ENCODE measurements at places on chromosomes 5 and 9.
A peak's percentile ranks its signal among the peaks of the same experiment; 100 is the strongest.

DNA sequence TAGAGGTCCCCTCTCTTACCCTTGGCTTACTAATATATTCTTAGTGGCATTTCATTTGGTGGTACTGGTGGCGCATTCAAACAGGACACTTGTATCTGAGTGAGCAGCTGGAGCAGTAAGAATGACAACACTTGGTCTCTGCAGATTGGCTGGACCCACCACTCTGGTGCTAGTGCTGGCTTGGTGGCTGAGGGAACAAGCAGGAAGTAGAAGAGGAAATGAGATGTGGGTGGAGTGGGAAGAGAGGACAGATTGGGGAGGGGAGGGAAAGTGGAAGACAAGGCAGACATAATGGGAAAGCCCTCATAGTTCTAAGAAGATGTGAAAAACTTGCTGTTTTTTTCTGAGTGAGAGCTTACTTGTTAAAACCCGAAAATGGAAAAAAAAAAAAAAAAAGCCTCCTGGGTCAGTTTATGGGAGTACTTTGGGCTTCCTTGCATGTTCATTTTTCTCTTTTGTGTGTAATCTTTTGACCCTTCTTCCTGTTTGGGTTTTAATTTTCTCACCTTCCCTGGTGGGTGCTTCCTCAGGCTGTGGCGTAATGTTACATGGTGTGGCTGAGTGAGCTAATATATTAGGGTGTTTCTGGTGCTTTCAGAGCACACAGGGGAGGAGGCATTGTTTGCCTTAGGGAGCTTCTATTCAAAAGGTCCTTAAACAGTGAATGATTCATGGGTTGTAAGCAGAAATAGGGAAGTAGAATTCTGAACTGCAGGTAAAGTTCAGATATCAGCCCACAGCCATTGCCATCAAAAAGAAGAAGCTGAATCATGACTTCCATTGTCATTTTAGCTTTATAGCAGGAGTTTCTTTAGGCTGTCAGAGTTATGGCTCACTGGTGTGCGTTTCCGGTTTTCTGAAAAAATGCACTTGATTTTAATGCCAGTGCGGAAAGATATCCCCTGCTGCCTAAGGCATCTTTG is 52.3 kb downstream of the TLE4 start:
- no peak for DNase-seq

GRCh38 chr5:175753536-175754402 is 95.9 kb downstream of the HRH2 start:
- DNase-seq: no peak

DNA sequence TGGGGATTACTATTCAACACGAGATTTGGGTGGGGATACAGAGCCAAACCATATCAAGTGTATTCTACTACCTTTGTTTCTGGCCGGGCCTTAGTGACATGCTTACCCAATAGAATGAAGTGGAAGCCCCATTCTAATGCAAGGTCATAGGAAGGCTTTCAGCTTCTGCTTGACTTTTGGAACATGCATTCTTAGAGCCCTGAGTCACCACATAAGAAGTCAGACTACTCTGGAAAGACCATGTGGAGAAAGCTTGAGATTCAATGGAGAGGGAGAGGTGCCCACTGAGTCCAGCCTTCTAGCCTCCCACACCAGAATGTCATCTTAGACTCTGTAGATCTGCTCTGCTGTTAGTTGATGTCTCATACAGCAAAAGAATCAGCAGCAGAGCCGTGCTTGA is 155.7 kb upstream of the FBN2 start:
- DNase-seq: no peak

DNA sequence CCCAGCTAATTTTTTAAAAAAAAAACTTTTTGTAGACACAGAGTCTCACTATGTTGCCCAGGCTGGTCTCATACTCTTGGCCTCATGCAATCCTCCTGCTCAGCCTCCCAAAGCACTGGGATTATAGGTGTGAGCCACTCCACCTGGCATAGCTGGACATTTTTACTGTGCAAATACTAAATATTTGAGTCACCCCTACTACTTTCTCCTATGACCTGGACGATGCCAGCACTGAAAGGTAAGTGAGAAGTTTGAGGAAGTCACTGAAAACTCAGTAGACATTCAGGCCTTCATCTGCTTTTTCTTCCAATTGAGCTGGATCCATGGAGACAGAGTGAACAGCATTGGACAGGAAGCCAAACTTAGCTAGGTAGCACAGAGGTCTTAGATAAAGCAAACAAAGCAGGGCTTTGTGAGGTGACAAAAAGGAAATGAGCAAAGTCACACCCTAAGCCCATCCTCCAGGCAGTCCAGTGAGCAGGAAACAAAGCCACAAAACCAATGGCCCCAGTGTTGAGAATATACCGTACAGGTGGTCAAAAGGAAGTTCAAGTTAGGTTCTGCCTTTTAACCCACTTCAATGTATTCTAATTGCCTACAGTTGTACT is 192.6 kb upstream of the RASA1 start:
- DNase-seq: no peak

DNA sequence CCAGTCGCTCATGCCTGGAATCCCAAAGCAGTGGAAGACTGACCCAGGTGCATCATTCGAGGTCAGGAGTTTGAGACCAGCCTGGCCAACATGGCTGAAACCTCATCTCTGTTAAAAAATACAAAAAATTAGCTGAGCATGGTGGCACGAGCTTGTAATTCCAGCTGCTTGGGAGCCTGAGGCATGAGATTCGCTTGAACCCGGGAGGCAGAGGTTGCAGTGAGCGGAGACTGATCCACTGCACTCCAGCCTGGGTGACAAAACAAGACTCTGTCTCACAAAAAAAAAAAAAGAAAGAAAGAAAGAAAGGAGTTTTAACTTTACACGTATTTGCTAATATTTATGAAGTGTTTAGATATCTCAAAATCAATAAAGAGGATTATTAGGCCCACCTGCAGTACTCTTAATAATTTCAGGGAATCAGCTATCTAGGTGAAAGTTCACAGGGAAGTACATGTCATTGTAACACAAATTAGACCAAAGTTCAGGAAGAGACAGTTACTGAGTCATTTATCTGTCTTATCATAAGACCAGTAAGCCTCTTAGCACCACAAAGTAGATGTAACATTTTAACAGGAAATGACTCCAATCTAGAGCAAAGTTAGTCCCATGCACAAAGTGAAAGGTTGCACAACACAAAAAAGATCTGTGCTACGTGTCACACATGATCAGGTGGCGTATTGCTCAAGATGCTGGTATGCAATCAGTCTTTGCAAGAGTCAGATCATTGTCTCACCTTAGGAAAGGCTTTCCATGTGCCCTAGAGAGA is 34.1 kb upstream of the PLIN2 start:
- DNase-seq: peak; percentile 57

DNA sequence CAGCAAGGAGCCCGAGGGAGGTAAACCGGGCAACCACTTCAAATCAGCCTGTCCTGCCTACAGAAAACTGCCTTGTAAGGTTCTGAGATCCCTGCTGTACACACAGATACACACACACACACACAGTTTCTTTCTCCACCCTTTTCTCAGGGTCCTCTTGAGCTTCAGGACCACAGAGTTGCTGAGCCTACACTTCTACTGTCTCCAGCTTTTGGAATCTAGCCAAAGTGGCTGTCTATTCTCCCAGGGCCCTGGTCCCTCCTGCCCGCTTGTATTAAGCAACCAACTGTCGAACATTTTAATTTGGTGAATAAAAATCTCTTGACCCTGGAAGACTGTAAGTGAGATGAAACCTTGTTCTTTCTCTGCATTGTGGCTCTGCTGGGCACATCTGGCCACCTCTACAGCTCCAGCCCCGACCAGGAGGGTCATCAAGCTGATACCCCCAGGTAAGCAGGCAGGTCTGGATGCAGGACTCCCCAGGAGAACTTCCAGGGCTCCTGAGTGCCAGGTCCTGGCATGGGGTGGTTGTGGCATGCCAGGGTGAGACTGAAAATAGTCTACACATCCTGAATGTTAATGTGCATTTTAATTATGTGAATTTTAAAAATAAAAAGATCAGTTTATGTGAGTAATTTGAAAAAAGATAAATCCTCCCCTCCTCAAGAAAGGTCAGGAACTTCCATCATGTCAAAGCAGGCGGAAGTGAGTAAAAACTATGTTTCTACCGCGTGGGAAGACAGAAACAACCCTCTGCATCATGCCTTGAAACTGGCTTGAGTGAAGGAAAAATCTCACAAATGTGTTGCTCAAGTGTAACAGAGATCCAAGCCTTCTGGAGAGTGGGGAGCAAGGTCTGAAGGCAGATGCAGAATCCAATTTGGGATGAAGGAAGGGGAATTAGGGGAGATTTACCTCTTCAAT is 15.0 kb upstream of the S1PR3 start:
- no peak for DNase-seq

DNA sequence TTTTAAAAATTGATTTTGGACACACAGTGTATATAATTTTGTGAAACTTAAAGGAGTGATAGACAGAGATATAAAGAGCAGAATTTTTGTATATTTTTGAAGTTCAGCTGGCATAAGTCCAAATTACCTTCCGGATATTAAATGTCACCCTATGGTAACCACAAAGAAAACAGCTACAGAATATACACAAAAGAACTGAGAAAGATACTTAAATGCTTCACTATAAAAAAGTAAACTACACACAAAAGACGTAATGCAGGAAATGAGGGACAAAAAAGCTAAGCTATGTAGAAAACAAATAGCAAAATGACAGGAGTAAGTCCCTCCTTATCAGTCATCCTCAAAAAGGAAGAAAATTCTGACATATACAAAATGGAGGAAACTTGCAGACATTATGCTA is 29.4 kb downstream of the HACD4 start:
- no peak for DNase-seq

DNA sequence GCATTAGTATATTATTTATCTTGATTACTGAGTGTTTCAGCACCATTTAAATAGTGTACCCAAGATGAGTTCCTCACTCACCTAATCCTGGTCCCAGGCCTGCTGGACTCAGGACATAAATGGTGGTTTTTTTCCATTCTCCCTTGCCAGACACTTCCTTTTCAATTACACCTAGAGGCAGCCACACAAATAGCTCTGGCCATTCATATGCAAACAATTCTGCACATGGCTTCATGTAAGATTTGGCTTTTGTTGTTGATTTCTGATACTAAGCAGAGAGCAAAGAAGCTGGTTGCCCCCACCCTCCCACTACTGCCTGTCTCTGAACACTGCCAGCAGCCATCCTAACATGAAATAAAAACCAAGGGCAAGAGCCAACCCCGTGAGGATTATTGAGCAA is 180.4 kb downstream of the SEMA5A start:
- DNase-seq: no peak

GRCh38 chr9:761793-762560 is 79.5 kb upstream of the DMRT1 start:
- no peak for DNase-seq

GRCh38 chr5:175377816-175378215 is 66.2 kb downstream of the DRD1 start:
- DNase-seq: no peak

GRCh38 chr9:113808391-113809358 is 67.4 kb upstream of the ZNF618 start:
- DNase-seq: peak; percentile 79

DNA sequence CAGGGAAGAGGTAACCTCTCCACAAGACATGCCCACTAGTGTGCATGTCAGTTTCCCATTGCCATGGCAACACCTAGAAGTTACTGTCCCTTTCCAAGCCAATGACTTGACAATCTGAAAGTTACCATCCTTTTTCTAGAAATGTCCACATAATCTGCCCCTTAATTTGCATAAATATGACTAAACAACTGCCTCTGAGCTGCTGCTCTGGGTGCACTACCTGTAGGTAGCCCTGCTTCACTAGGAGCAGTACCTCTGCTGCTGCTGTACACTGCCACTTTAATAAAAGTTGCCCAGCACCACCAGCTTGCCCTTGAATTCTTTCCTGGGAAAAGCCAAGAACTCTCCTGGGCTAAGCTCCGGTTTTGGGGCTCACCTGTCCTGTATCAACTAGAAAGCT is 392.4 kb downstream of the NTRK2 start:
- no peak for DNase-seq

DNA sequence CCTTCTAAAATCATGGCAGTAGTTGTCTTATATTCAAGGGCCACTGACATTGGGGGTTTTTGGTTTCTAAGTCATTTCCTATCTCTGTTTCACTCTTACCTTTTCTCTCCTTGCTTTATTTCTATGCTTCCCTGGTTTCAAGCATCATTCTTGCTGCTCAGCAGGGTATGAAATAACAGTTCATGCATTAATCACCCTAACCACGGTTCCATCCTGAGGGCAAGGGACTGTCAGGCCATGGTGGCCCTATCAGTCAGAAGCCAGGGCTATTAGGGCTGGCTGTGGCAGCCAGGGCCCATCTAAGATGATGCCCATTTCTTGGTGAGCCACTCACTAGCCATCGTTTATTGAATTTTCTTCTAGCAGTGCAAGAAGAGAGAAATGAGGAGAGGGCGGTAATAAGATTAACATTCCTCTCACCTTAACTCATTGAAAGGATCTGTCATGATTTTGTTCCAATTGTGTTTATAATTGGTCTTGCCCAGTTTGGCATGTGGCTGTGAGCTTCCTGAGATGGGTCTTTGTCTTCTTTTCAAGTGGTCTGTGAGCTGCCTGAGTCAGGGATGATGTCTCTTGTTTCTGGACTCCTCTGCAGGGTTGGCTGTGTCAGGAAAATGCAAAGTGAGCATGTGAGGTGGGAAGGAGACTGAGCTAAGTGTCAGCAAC is 45.2 kb downstream of the CYSTM1 start:
- DNase-seq: no peak

DNA sequence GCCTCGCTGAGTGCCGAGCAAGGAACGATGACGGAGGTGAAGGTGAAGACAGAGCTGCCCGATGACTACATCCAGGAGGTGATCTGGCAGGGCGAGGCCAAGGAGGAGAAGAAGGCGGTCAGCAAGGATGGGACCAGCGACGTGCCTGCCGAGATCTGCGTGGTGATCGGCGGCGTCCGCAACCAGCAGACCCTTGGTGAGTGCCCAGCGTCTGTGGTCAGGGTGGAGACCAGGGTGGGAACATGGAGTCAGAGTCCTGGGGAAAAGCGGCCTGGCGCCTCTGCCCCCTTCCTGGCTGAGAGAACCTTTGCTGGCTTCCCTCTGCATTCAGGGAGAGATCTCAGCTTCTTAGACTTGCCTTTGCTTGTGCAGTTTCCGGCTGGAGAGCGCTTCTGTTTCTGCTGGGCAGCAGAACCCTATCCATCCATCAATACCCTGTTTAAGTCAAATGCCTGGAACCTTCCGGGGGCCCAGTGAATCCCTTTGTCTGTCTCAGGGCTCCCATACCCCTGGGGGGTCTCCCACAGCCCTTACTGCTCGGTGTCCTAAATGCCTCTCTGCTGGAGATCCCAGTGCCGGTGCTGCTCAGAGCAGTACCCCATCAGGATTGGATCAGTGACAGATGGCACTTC is 89.6 kb downstream of the AMBP start:
- no peak for DNase-seq

GRCh38 chr9:136437839-136438547 is 1.7 kb downstream of the INPP5E start:
- DNase-seq: no peak

GRCh38 chr5:51053361-51053760 is 329.9 kb upstream of the ISL1 start:
- DNase-seq: no peak

GRCh38 chr5:111502956-111503355 is 9.4 kb downstream of the STARD4 start:
- DNase-seq: no peak
